ENCODE measurements at places on chromosomes 16 and 17. TPM values are rescaled to one million over a fixed set of nuclear protein-coding genes. Genes with fewer than 3 reads are reported as not detected.

NPIPA8 gene
- not detected for polyA plus RNA-seq

OTOA gene
- not detected for polyA plus RNA-seq

GRCh38 chr17:61908292-61909037 lies 19.3 kb downstream of the INTS2 start:
- H3K27ac ChIP-seq = no peak overlapping the region
- peaks cover 26% of the 10 kb centered on the region for H3K36me3 ChIP-seq
- H3K27me3 ChIP-seq = no peaks in the 10 kb centered on the region
- H3K4me1 ChIP-seq = peaks cover 4% of the 10 kb centered on the region

DNA sequence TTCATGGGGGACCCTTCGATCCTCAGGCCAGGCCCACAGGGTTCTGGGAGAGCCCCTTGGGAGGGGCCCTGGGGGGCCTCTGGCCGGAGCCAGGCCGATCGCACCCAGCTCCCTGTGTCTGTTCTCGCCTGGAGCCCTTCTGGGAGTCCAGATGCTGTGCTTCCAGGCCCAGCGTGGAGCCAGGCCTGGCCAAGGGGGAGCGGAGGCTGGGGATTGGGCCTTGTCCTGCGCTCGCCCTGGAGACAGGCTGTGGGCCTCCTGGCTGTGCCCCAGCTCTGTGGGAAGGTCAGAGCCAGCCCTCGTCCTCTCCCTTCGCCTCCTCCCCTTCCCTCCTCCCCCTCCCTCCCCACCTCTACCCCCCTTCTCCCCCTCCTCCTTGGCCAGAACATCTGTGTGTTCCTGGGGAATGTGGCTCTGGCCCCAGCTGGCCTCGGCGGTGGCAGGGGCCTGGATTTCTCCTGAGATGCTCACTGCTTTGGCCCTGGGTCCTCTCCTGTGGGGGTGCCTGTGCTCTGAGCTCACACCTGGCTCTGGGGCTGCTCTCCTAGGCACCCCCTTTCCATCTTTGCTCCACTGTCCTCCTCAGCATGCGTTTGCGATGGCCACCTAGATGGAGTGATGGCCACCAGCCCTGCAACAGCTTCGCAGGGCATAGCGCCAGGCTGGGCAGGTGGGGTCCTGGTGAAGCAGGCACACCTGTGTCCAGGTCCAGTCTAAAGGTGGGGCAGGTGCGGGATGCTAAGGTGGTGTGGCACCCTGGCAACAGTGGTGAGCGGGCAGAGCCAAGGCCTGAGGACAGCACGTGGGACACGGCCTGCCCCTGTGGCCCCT lies 90.6 kb upstream of the CIBAR2 start:
- H3K4me3 ChIP-seq = no peak overlapping the region
- H3K36me3 ChIP-seq = no peaks in the 10 kb centered on the region
- no peaks in the 10 kb centered on the region for H3K27me3 ChIP-seq

- peaks cover 66% of the 10 kb centered on the region for H3K4me1 ChIP-seq
- no peaks in the 10 kb centered on the region for H3K36me3 ChIP-seq
- no peak overlapping the region for H3K4me3 ChIP-seq
- H3K27ac ChIP-seq = no peak overlapping the region
- DNase-seq = no peak
Measured at GRCh38 chr16:24986512-24987303, 28.5 kb downstream of the ARHGAP17 start.

- H3K27me3 ChIP-seq = peaks cover 6% of the 10 kb centered on the region
- no peak overlapping the region for H3K4me3 ChIP-seq
- no peak overlapping the region for H3K27ac ChIP-seq
- no peaks in the 10 kb centered on the region for H3K4me1 ChIP-seq
Measured at GRCh38 chr17:33266116-33266515, 27.0 kb downstream of the ASIC2 start.

GRCh38 chr17:30917050-30917449 lies 4.7 kb upstream of the ADAP2 start:
- no peaks in the 10 kb centered on the region for H3K36me3 ChIP-seq
- no peak for DNase-seq
- H3K4me1 ChIP-seq = peaks cover 6% of the 10 kb centered on the region
- H3K4me3 ChIP-seq = no peak overlapping the region
- peaks cover 3% of the 10 kb centered on the region for H3K27me3 ChIP-seq

IL34 gene
- not detected for polyA plus RNA-seq

GRCh38 chr16:73231944-73232554 lies 184.1 kb upstream of the ZFHX3 start:
- peaks cover 2% of the 10 kb centered on the region for H3K27me3 ChIP-seq
- no peak overlapping the region for H3K4me3 ChIP-seq
- no peaks in the 10 kb centered on the region for H3K36me3 ChIP-seq
- DNase-seq = no peak
- no peak overlapping the region for H3K27ac ChIP-seq

DNA sequence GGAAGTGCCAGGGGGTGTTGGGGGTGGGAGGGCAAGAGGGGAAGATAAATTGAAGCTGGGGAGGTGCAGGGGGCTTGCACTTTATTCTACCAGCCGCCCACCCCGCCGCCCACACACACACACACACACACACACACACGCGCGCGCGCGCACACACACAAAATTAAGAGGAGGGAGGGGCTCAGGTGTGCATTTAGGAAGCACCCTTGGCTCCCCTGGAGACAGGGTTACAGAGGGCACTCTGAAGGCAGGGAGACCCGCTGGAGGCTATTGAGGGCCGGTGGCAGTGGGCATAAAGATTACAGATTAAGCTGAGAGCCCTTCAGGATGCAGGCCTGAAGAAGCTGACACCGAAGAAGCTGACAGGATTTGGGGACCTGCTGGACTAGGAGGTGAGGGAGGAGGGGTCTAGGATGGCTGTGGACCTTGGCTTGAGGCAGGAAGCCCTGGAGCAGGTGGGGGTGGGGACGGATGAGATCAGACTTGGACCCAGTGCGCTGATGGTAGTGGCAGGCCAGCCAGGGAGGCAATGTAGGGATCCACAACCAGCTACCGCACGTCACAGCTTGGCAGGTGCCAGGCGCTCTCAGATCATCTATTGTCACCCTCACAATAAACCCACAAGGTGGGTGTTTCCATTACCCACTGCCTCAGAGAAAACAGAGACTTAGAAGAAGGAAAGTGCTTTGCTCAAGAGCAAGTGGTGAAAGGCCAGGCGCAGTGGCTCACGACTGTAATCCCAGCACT lies 772 bp upstream of the SAMD14 start:
- H3K4me3 ChIP-seq = peak overlapping the region; percentile 71
- peaks cover 41% of the 10 kb centered on the region for H3K4me1 ChIP-seq
- H3K27me3 ChIP-seq = peaks cover 12% of the 10 kb centered on the region
- no peak for DNase-seq
- no peaks in the 10 kb centered on the region for H3K36me3 ChIP-seq

DNA sequence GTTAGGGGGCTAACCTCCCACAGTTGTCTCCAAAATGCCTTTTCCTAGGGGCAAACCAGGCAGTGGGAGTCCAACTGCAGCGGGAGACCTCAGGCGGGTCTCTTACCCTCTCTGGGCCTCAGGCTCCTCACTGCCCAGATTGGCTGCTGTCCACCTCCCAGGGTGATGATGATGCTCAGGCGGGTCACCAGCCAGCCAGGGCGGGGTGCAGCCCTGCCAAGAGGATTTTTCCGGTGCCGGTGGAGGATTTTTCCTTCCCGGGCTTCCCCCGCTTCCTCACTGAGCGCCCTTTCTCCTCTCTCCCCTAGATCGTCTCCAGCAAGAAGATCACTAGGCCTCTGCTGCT lies 22.8 kb downstream of the CPNE2 start:
- no peak overlapping the region for H3K4me3 ChIP-seq
- no peaks in the 10 kb centered on the region for H3K36me3 ChIP-seq
- no peak for DNase-seq
- no peaks in the 10 kb centered on the region for H3K4me1 ChIP-seq
- H3K27ac ChIP-seq = no peak overlapping the region
- H3K27me3 ChIP-seq = peaks cover 2% of the 10 kb centered on the region

- H3K27me3 ChIP-seq = peaks cover 12% of the 10 kb centered on the region
- H3K4me3 ChIP-seq = peak overlapping the region; percentile 13
- no peak for DNase-seq
- peaks cover 66% of the 10 kb centered on the region for H3K4me1 ChIP-seq
- peaks cover 7% of the 10 kb centered on the region for H3K36me3 ChIP-seq
Measured at GRCh38 chr17:48051706-48052486, 3.7 kb downstream of the NFE2L1 start.

CTRB1 gene
- not detected for polyA plus RNA-seq

GNG13 gene
- polyA plus RNA-seq = not detected

GRCh38 chr17:60601447-60602384 lies 1.7 kb downstream of the PPM1D start:
- H3K27me3 ChIP-seq = peaks cover 4% of the 10 kb centered on the region
- peak; percentile 49 for DNase-seq
- H3K4me1 ChIP-seq = peaks cover 66% of the 10 kb centered on the region
- H3K4me3 ChIP-seq = peak overlapping the region; percentile 95
- peak overlapping the region; percentile 97 for H3K27ac ChIP-seq
